ENCODE measurements at places on chromosomes 1 and 21.

DNA sequence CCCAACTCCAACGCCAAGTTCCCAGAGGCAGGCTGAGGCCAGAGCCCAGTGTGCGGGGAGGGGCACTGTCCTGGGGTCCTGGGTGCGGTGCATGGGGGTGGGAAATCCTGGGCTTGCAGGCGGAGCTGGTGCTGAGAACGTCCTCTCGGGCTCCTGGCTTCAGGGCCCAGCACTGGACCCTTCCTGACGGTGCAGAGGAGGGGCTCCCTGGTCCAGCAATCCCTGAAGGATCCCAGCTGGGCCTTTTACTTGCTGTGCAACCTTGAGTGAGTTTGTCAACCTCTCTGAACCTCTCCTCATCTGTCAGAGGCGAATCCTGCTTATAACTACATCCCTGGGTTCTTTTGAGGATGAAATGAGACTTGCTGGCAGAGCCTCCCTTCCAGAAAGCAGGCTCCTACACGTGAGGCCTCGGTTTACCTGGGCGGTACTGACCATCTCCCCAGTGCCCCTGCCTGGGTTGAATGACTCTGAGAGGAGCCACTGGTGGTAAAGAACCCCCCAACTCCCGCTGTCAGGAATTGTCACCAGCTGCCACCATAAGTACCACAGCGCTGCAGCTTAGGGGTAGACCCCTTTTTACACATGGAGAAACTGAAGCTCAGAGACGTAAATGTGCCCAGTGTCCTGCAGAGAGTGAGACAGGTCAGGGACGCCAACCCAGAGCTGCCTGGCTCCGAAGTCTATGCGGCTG is 77.3 kb downstream of the DHRS3 start:
- DNase-seq = no peak

DNA sequence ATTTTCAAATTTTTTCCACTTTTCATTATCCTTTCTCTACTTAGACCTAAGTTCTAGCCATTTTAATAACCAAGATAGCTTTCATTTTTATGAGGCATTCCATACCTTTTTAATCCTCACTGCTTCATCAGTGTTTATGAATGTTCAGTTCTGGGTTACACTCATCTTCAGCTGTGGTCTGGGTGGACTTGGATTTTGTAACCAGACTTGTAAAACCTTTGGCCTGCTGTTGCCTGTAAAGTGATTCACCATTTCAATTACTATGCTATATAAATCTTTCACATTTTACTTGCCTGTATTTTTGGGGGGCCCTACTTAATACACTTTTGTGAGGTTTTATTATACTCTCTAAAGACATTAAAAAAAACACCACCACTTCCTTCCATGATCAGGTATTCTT is 46.2 kb downstream of the USP25 start:
- no peak for DNase-seq

GRCh38 chr1:186518822-186519381 is 58.0 kb upstream of the PDC start:
- no peak for DNase-seq

GRCh38 chr1:110707232-110707631 is 32.5 kb upstream of the KCNA3 start:
- no peak for DNase-seq

DNA sequence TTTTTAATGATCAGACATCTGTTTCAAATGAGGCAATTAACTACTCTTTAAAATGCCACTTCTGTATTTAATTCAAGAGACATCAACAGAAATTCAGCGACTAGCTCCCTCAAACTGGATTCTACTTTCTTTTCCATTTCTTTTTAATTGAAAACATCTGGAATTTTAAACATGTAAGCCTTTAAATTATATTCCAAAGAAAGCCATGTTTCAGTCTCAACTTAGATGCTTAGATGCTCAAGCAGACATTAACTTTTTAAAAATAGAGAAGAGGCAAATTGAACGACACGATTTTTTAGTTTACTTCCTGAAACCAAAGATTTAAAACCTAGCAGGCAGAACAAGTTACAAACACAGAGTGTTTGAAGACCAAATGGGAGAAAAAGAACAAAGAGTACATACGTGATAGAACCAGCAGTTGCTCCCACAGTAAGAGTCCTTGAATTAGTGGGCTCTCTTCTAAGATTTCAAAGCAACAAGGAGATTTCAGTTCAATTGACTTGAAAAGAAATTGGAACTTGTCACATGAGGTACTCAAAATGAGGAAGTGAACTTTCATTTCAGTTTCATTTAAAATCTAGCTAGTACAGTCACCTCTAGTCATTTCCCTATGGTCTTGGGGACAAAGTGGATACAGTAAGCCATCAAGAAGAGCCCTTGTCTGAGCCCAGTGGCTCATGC is at the start of gene CTSS:
CTSS (minus strand) TSS at position 483 of the 681 bp plus-strand sequence. CDS start 1,015 bp downstream, outside the sequence.
- no peak for DNase-seq

- no peak for DNase-seq
These were observed 621.0 kb upstream of the NCAM2 start for GRCh38 chr21:20377250-20377649.

- DNase-seq = no peak
These were observed 22.7 kb upstream of the SLC2A1 start for GRCh38 chr1:42981255-42981805.

DNA sequence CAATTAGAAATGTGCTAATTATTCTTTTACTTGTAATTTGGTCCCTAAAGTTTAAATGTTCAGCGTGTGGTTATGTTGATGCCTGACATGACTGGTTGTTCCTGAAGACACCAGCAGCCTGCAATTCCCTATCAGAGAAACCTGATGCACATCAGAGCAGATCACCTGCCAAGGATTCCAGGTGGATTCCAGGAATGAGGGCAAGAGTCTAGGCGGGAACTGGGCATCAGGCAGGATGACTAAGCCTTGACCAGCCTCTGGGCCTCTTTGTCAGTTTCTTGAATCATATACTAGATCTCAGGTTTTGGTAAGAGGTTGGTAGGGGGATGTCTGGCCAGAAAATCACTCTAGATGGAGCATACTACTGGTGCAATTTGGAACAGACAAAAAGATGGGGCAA is 130.7 kb upstream of the TNR start:
- DNase-seq = no peak

DNA sequence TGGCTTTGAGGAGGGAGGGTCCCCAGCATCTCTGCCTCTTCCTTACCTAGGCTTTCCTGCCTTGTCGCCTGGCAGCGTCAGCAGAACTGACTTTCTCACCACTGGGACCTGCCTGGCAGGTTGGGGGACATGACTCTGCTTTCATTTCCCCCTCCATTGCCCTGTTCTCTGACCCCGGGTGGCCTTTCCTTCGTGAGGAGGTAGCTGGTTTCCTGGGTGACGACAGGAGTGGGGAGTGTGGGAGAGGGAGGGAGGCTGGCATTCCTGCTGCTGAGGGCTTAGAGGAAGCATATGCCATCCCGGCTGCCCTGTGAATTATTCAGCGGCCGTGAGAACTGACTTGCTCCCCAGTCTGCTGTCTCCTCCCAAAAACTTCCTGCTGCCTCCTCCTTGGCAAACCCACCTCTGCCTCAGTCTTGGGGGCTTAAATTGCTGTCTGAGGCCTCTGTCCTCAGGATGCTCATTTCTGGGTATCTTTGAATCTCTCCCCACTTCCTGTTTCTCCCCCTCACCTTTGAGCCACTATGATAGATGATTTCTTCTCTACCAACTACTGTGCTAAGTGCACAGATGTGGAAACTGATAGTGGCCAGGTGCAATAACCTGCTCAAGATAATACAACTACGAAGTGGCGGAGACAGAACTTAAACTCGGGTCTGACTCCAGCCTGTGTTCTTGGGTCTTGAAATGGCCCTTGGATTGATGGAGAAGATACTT is 182.0 kb upstream of the CSF3R start:
- no peak for DNase-seq

DNA sequence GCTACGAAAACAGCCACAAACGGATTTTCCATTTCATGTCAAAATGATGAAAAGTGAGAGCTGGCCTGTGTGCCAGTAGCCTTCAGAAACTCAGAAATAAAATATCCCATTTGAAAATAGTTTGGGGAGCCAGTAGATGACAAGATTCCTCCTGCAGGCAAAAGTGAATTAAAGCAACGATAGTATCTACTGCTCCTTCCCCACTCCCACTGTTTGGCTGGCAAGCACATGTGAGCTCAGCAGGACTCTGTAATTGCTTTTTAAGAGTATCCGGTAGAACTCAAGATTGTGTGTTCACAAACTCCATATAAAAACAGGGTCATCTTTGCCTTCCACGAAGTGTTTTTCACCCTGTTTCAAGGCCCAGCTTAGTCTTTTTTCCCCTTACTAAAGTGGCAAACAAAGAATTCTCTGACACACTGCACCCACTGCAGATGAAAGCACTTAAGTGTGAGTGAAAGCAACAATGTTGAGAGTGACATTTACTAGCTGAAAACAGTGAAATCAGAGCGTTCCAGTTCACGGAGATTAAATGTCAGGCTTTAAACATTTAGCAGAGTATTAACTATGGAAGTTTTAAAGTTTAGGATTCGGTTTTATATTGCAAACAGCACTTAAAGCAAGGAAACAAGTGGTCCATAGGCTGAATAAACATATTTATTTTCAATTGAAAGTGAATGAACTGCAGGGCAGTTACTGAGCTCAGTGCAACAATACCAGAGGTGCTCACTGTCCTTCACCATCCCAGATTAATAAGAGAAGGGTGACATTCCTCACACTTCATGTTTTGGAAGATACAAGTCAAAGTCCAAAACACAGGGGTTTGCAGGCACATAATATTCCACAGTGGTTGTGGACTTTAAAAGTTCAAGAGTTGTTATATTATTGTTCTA is 70.0 kb downstream of the ALG14 start:
- DNase-seq = no peak

DNA sequence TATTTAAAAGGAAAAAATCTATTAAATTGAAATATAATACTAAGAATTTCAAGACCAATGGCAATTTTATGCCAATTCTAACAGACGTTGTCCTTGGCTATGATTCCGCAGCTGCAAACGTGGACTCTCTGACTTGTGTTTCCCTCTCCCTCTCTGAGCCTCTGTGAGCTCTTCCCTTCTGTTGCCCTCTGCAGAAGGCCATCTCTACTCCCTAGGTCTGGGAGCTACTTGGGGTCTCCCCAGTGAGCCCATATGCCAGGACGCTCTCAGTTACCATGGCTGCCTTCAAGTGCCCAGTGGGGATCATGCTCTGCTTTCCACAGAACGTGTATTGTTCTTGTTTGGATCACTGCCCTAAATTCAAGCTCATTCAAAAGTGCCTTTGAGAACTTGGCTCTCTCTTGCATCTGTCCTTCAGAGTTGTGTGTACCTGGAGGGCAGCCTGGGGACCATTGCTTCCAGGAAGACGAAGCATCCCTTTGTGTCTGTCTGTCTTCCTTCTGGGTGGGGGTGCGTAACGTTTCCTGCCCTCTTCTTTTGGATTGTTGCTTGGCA is 97.5 kb upstream of the TSPAN2 start:
- DNase-seq = no peak

GRCh38 chr1:181984006-181984405 is 77.5 kb downstream of the ZNF648 start:
- DNase-seq = no peak

GRCh38 chr1:243213045-243213787 is 41.9 kb downstream of the CEP170 start:
- DNase-seq = no peak

DNA sequence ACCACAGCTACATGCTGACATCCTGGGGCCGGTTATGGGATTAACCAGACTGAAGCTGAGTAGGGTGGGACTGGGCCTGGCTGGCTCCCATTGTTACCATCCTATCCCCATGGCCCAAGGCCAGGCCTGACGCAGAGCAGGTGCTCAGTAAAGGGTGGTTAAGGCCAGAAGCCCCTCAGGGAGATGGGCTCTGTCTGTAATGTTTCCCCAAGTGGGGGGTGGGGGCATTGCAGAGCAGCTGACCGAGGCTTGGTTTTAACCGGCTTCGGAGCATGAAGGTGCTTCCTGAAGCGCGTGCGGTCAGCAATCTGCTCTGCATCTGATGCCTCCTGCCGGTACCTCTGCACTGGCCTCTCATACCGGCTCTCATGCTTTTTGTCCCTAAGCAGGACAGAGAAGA is 83.4 kb upstream of the ACTL8 start:
- DNase-seq = no peak

DNA sequence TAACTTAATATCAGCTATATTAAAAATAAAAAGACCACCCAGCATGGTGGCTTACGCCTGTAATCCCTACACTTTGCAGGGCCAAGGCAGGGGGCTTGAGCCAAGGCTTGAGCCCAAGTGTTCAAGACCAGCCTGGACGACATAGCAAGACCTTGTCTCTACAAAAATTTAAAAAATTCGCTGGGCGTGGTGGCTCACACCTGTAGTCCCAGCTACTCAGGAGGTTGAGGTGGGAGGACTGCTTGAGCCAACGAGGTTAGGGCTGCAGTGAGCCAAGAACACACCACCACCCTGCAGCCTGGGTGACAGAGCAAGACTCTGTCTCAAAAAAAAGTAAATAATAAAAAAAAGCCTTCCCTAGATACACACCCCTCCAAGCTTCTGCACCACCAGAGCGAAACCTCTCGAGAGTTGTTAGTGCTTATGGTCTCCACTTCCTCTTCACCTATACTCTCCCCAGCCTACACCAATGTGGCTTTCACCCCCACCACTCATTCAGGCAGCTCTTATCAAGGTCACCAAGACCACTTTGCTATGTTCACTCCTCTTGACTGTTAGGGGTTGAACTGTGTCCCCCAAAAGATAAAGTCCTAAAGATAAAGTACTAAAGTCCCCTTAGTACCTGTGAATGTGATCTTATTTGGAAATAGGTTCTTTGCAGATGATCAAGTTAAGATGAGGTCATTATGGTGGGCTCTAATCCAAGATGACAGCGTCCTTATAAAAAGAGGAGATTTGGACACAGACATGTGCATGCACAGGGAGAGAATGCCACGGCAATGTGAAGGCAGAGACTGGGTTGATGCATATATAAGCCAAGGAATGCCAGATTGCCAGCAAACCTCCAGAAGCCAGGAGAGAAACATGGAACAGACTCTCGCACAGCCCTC is 6.8 kb upstream of the PPP1R15B start:
- no peak for DNase-seq

- no peak for DNase-seq
These were observed 15.1 kb downstream of the PCP4 start for GRCh38 chr21:39882151-39882838.

All from activated CD4-positive, alpha-beta T cell treated with anti-CD3 and anti-CD28 coated beads, Interleukin-2, amount 50 U/mL, for 48 hours (primary cell).